Metanephros (tissue), 2 donors: ENCODE measurements at places on chromosomes 2 and 18. TPM values are rescaled to one million over a fixed set of nuclear protein-coding genes. Genes with fewer than 3 reads are reported as not detected.

The MAP2 gene
- 14.7 TPM for total RNA-seq

The KYNU gene
- 5.1 TPM for total RNA-seq

The IL1F10 gene
- not detected for total RNA-seq

The MYO3B gene
- total RNA-seq = 13.5 TPM

The BZW1 gene
- 229 TPM for total RNA-seq

The GCG gene
- total RNA-seq = not detected

The SULT1C4 gene
- total RNA-seq = 55.4 TPM

The ALPI gene
- total RNA-seq = not detected

The AMER3 gene
- 0.23 TPM for total RNA-seq

The MAP4K4 gene
- 69.7 TPM for total RNA-seq
